ENCODE measurements at places on chromosomes 5 and 9.

DNA sequence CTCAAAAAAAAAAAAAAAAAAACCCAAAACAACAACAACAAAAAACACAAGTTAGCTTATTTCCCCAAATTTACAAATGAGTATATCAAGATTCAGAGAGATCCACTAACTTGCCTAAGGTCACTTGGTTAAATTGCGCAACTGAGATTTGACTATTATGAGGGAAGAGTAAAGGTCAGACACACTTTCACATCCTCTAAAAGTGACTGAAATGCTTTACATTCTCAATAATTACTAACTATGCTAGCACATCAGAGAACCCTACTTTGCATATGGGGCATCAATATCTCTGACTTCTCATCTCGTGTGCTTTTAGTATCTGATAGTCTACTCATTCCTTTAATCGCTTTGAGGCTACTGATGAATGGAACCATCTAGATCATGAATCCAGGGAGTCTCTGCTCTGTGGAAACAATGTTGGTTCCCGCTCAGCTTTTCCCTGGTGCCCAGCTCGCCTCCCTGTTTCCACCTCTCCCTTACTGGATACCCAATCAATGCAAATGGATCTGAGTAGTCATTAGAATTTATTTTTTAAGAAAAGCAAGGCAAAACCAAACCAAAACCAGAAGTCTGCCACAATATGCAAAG, 182.1 kb upstream of the TRIM32 start:
- DNase-seq = no peak

- no peak for DNase-seq
Measured at GRCh38 chr9:33932078-33932807, 115.3 kb downstream of the UBE2R2 start.

DNA sequence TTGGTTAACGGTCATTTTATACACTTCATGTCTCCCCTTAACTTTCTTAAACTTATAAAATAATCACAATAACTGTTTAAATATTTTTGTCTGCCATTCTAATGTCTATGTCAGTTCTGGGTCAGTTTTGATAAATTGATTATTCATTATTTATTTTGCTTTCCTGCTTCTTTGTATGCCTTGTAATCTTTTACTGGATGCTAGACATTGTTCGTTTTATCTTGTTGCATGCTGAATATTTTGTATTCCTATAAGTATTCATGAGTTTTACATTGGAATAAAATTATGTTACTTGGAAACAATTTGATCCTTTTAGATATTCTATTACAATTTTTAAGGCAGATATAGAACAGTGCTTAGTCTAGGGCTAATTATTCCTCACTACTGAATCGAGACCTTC, 952.0 kb downstream of the NR2F1-AS1 start:
- no peak for DNase-seq

DNA sequence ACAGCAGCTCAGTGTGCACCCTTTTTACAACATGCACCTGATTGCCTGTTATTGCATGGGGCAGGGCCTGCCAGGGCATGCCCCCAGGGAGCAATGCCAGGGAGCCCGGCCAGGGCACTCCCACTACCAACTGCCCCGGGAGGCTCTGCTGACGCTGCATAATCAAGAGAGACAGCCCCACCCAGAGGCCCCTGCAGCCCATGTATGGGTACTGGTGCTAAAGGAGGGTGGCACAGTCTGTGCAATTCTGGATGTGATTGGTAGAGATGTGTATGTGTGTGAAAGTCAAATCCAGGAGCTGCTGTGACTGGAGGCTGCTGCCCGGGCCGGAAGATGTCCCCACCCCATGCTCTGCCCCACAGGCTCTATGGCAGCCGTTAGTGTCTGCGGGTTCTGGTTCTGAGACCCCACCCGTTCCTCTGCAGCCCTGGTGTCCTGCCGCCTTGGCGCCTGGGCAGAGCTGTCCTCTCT, 3.9 kb upstream of the NEURL1B start:
- DNase-seq = no peak

GRCh38 chr5:60404171-60404570, 295.8 kb downstream of the DEPDC1B start:
- DNase-seq = no peak

DNA sequence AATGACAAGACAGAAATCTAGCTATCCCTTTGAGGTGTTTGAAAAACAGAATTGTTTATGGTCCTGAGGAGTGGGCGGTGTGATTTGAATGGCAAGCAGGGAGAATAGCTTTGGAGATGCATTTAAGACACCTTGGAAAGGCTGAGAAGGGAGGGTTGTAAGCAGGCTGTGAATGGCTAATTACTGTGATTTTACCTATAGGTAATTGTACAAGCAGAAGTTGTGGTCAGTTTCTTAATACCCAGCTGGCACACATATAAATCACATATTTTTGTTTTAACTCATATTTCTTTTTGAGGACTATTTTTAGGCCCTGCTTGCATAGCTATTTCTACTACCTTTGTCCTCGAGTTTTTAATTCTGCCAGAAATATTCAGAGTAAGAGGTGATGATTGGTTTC, 248.6 kb downstream of the KDM4C start:
- DNase-seq = no peak

DNA sequence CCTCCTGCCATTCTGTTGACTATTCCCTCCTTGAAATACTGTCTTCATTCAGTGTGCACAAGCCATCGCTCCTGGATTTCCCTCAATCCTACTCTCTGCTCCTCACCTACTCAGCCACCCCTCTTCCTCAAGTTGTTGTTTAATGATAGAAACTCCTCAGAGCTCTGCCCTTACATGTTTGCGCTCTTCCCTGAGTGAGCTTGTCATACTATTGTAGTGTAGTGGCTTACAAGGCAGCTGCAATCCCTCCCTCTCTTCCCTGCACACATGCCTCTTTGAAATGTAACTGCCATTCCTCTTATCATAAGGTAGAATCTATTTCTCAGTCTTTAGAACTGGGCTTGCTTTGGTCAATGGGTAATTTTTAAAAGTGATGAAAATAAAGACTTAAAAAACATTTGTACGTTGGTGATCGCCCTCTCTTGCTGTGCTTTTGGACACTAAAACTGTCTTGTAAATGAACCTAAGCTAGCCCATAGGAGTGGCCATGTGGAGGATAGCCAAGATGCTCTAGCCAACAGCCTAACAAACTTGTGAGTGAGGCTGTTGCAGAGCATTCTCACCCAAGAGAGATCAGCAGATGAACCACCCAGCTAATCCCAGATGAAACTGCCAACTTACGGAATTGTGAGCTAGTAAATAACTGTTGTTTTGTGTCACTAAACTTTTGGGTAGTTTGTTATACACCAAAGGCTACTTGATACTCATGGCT, 18.1 kb upstream of the SMAD5 start:
- DNase-seq = no peak

DNA sequence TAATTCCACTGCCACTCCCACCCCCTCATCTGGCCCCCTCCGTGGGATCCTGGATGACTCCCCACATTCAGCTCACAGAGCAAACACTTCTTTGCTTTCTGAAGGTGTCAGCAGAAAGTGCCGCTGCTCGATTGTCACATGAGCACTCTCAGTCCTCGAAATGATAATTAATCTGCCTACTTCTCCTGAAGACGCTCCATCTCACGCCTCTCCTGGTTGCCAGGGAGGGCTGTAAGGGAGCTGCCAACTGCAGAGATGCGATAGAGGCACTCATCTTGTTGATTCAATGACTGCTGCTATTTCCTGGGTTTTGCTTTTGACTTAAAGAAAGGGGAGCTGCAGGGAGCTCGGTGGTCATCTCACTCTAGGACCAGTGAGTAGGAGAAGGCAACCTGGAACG, 206.5 kb downstream of the DAB2IP start:
- no peak for DNase-seq

- DNase-seq = no peak
Measured at GRCh38 chr9:97545486-97545885, 44.0 kb downstream of the TMOD1 start.

DNA sequence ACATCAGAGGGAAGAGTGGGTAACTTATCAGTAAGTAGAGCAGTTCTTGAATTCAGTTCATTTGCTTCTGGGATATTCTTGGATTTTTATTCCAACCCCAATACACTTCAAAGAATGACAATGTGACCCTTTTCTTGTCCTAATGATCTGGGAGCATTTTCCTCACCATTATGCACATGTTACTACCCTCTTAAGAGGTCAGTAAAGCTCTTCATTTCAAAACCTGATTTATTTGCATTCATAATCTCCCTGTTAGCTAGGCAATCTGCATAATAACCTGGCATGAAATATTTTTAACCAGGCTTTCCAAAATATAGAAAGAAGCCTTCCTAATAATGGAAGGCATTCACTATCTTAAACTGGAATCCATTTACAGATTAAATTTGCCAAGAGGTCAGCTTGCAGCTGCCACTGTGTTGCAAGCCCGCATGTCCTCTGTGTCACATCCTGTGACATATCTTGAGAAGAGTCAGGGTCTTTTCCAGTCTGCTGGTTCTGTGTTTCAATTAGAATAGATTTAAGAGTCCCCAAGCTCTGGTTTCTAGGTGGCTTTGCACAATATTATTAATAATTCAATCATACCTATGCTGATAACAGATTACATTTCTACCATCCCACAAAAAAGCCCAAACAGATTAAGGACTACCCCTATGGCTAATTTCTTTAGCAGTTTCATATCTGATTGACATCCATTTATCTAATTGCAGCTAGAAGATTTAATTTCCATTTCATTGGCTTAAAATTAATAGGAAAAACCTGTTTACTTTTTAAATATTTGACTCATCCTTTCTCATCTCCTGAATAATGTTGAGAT, 30.9 kb upstream of the PPP2R2B start:
- no peak for DNase-seq

DNA sequence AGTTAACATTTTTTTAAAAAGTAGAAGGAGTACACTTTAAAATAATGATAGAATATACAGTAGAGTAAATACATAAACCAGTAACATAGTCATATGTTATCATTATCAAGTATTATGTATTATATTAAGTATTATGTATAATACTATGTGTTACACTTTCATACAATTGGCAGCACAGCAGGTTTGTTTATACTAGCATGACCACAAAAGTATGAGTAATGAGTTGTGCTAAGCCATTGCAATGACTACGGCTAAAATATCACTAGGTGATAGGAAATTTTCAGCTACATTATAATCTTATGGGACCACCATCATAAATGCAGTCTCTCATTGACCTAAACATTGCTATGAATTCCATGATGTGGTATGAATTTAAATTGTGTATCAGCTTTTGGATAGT, 506.0 kb downstream of the HTR1A start:
- DNase-seq = no peak

- no peak for DNase-seq
Measured at GRCh38 chr5:8576178-8576577, 707.2 kb downstream of the MTRR start.

- peak; percentile 19 for DNase-seq
Measured at GRCh38 chr9:130072515-130073235, 19.0 kb downstream of the GPR107 start.

GRCh38 chr5:37490120-37490810, 111.1 kb downstream of the WDR70 start:
- no peak for DNase-seq

DNA sequence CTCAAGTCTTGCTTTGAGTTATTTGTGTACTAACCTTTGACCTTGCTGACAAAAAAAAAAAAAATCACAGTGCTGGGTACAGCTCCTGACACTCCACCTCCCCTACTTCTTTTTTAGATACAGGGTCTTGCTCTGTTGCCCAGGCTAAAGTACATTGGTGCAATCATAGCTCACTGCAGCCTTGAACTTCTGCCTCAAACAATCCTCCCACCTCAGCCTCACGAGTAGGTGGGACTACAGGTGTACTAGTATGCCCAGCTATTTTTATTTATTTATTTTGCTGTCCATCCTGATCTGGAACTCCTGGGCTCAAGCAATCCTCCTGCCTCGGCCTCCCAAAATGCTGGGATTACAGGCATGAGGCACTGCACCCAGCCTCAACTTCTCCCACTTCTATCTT, 57.2 kb upstream of the KCNMB1 start:
- no peak for DNase-seq

- no peak for DNase-seq
Measured at GRCh38 chr5:138604176-138604785, 29.1 kb upstream of the HSPA9 start.

DNA sequence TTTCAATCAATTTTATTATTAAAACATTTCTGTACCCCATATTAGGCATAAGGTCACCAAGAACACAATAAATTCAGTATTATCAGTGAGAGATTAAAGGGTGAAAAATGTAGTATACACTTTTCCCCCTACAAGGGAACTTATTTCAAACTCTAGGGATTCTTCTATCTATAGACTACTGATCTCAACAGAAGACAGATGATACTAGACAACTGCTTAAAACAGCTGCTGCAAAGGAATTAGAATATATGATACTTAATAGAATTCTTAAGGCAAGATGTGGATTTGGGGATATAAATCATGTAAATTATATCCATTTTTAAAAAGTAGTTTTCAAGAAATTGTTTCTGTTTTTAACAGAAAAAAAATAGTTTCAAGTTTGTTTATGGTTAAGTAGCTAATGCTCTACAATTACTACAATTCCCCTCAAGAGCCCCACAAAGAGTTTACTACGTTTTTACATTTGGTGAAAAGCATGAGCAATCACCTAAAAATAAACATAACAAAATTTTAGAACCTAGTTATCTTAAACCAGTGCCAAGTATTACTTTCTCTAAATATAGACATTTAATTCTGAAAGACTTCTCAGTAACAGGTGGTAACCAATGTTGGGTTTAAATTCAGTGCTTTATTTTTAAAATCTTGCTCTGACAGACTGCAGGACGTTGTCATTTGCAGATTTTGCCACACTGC, 6.0 kb downstream of the KIF24 start:
- no peak for DNase-seq

DNA sequence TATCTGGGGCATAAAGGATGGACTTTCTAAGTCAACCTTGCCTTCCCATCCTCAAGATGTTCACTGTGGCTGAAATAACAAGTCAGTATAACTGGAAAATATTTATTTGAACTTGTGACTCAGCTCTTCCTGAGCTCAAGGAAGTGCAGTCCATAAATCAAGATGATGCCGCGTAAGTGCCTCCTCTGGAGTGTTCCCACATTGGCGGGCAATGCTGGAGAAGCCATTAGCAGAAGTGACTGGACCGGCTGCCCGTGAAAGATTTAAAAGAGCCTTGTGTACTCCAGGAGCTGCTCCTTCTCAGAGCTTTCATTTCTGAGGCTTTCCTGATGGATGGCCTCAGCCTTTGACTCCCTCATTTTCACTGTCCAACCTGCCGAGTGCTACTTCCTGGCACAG, 17.4 kb downstream of the TMOD1 start:
- DNase-seq = no peak

DNA sequence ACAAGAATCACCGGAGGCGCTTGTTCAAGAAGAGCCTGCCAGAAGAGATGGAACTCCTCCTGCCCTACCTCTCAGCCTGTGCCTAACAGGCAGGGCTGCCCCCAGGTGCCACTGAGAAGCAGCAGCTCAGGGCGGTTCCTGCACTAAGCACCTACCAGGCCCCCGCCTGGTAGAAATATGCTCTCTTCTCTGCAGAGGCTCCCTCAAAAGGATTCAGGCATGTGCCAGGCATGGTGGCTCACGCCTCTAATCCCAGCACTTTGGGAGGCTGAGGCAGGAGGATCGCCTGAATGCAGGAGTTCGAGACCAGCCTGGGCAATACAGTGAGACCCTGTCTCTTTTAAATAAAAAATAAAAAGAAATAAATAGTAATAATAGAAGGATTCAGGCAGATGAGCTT, 6.0 kb downstream of the VDAC1 start:
- no peak for DNase-seq

- DNase-seq = no peak
Measured at GRCh38 chr5:143977891-143978461, 166.0 kb downstream of the HMHB1 start.

GRCh38 chr9:15160673-15161072, 146.3 kb downstream of the TTC39B start:
- no peak for DNase-seq

Data from amniotic stem cell (primary cell).